Airway epithelial cell (primary cell): ENCODE measurements at places on chromosomes 12 and 14. TPM values are rescaled to one million over a fixed set of nuclear protein-coding genes. Genes with fewer than 3 reads are reported as not detected.

Gene TEP1
- total RNA-seq = 5.5 and 8.5 TPM in 2 replicates

Gene DGLUCY
- 11.5 and 15.9 TPM in 2 replicates for total RNA-seq

Gene FBXO34
- total RNA-seq = 11.4 and 14.1 TPM in 2 replicates

Gene DEGS2
- total RNA-seq = 3.4 and 6.6 TPM in 2 replicates

Gene MYO1H
- 0.14 and 1.3 TPM in 2 replicates for total RNA-seq

Gene OTOGL
- not detected in 2 replicates for total RNA-seq

Gene NFE2
- not detected in 2 replicates for total RNA-seq

Gene EEA1
- total RNA-seq = 6.7 and 12.3 TPM in 2 replicates

Gene GALNT16
- 0.07 TPM in 1 of 2 replicates, not detected in the other for total RNA-seq

Gene EML5
- total RNA-seq = 0.07 and 0.51 TPM in 2 replicates

Gene KRT82
- not detected in 2 replicates for total RNA-seq

Gene SERPINA4
- not detected in 2 replicates for total RNA-seq

Gene CACNA1C
- not detected in 2 replicates for total RNA-seq

Gene ACOT6
- 0.28 TPM in 1 of 2 replicates, not detected in the other for total RNA-seq

Gene MDP1
- total RNA-seq = 11.5 and 12.0 TPM in 2 replicates

Gene XPOT
- 34.3 and 49.0 TPM in 2 replicates for total RNA-seq

Gene RNASE4
- total RNA-seq = 9.0 and 11.1 TPM in 2 replicates

Gene SLC25A47
- total RNA-seq = not detected in 2 replicates

Gene CYP46A1
- not detected in 2 replicates for total RNA-seq

Gene CIDEB
- total RNA-seq = 2.2 and 2.7 TPM in 2 replicates

Gene SLCO1B3
- not detected in 2 replicates for total RNA-seq

Gene SIX6
- total RNA-seq = not detected in 2 replicates

Gene LIN7A
- 0.09 and 0.56 TPM in 2 replicates for total RNA-seq
